ENCODE measurements at places on chromosomes 6 and 20.

DNA sequence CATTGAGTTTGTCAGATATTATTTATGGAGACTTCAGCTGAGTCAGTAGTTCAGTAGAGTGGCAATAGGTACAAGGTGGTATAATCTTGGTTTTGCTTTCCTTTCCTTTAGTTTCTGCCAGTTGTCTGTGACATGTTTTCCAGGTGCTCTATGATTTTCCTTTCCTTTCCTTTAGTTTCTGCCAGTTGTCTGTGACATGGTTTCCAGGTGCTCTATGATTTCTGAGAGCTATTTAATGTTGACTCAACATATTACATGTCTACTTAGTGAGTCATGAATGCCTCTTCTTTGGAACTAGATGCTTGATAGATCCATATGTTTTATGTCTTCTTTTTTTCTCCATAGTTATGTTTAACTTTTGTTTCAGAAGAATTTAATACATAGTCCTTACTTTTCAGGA is 186.4 kb upstream of the DEFB112 start:
- no peak for DNase-seq

DNA sequence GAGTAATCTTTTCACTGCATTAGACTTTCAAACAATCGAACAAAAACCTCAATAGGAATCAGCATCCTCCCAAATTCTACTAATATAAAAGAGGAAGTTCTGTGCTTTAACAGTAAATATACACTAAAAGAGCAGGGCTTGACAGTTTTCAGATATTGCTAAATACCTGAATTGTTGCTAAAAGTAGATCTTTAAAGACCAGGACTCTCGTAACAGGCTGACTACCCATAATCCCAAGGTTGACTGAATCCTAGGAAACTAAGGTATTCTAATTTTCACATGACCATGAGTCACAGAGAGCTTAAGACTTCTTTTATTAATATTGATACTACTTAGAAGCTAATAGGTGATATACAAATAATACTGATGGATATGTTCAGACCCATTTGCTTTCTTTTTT is 10.1 kb downstream of the CD164 start:
- DNase-seq: no peak

GRCh38 chr20:63752411-63753101 is 13.0 kb downstream of the SLC2A4RG start:
- DNase-seq: no peak

DNA sequence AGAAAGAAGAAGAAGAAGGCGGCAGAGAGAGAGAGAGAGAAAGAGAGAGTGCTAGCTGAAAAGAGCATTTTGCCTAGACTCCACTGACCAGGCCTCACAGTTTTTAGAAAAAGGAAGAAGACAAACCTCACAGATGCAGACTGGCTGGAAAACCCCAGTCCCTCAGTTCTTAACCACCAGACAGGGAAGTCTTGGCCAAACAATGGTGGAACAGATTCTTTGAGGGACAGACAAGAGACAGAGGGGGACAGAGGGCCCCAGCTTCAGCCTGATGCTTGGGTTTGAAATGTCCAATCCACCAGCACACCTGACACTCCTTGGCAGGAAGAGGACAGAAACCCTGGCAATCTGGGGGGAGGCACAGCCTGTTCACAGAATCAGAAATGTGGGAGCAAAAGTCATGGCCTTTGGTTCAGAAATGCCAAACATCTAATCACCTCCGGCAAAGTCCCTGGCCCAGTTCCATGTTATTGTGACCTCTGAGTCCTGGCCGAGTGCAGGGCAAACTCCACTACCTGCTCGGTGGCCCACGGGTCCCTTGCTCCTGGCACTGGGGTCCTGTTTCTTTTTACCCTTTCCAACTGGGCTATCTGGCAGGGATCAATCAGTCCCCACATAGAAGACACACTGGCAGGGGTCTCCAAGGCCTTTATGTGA is 235.2 kb downstream of the LY86 start:
- no peak for DNase-seq
